AG08395 (cell line): ENCODE measurements at places on chromosomes 2 and 18.
A peak's percentile ranks its signal among the peaks of the same experiment; 100 is the strongest.

GRCh38 chr2:138515092-138515491, 13.5 kb downstream of the SPOPL start:
- DNase-seq, result no peak

GRCh38 chr2:181037922-181038321, 57.5 kb downstream of the UBE2E3 start:
- no peak for DNase-seq

DNA sequence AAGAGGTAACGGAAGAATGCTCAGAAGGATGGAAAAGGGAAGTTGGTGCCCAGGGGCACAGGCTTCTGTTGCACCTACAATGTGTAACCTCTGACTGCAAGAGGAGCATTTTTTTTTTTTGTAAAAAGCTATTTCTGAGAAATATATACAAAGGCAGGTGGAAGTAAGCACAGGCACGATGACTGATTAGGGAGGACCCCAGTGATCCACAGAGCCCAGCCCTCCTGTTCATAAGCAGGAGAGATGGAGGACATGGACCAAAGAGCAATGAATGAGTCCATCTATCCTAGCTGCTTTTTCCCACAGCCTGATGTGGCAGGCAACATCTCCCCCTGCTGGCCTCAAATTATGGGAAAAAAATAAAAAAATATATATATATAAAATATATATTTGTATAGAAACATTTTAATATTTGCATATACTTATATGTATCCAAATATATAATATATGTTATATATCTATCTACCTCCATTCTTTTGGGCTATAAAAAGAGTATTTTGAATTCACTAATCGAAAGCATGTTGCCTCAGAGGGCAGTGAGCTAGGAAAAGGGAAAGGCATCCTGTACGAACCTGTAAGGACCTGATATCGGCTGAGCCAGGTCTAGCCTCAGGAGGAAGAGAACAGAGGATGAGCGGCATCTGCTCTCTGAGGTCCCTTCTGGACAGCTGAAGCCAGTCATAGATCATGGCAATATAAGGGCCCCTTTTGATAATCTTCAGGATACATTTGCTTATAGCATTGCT, 166.0 kb upstream of the STK17B start:
- DNase-seq, result peak; percentile 72

DNA sequence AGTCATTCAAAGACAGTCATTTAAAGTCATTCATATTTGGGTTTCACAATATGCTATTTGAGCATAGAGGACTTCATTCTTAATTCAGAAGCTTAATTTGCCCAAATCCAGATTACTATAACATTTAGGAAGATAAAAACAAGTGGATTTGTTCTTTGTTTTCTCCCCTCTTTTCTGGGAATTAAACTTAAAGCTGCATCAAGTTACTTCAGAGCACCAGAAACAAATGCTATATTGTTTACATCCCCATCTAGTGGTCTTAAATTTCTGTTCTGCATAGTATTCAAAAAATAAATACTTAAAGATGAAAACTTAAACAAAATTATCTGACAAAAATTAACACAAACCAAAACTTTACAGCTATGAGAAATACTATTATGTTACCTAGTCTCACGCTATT, 34.7 kb upstream of the MARCHF7 start:
- DNase-seq, result peak; percentile 5

GRCh38 chr2:43129676-43130547, 96.5 kb downstream of the ZFP36L2 start:
- no peak for DNase-seq
